ENCODE measurements at places on chromosomes 1 and 21.

DNA sequence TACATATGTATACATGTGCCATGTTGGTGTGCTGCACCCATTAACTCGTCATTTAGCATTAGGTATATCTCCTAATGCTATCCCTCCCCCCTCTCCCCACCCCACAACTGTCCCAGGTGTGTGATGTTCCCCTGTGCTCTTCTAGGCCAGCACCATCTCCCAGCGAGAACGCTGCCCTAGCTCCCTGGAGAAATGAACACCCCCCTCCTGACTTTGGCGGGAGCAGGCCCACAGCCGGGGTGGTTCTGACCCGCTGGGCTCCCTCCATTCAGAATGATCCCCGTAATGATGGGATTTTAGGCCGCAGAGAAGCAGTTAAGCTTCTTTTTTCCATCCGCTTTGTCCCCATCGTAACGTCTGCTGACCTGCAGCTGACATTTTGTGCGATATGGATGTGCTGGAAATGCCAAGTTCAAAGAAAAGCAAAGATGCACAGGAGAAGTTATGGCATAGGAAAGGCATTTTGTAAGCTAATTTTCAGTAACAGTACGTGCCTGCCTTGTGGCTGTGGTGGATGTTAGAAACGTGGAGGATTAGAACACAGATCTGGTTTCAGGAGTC is 39.3 kb downstream of the ELK4 start:
- DNase-seq: no peak

DNA sequence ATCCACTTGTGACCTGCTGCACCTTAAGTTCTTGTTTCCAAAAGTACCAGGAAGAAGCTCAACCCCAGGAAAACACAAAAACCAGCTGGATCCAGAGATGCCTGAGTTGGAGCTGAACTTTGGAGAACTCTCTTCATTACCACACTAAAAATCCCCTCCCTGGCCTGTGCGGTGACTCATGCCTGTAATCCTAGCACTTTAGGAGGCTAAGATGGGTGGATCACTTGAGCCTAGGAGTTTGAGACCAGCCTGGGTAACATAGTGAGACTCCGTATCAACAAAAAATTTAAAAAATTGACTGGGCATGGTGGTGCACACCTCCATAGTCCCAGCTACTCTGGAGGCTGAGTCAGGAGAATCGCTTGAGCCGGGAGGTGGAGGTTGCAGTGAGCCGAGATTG is 6.2 kb downstream of the MAP1LC3C start:
- no peak for DNase-seq

DNA sequence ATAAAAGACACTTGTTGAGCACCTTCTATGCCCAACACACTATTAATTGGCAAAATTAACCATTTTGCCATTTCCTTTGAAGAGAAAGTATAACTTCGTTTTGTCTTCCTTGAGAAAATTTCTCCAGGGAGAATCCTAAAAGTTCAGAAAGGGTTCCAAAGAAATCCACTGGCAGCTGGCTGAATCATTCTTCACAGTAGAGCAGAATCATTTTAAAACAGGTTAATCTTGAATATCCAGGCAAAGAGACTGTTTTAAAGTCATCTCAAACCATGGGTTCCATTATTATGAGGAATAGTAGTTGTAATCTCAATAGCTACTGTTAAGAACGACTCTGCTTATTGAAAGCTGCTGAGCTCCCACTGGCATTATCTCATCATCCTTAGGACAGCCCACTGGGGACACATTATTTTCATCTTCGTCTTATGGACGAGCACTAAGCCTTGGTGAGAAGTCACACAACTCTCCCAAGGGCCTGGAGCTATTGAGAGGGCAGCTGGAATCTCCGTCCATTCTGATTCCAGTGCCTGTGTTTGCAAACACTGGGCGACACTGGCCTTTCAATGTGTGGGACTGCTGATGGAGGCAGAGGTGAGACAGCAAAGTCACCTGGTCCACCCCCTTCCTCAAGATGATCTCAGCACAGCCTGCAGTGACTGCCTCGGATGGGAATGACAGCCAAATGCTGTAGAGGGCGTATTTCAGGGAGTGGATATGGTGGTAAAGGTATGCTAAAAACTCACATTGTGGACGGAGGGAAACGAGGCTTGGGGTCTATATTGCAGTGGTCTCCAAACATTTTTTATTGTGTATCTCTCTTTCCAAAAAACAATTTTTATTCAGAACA is 15.3 kb upstream of the PGBD5 start:
- no peak for DNase-seq

GRCh38 chr1:210489491-210489890 is 160.8 kb downstream of the HHAT start:
- no peak for DNase-seq

GRCh38 chr1:31576201-31576669 is at the start of gene TINAGL1:
TINAGL1 (plus strand) TSS chr1:31576515; CDS start chr1:31577149, 634 bp downstream.
- DNase-seq: no peak

DNA sequence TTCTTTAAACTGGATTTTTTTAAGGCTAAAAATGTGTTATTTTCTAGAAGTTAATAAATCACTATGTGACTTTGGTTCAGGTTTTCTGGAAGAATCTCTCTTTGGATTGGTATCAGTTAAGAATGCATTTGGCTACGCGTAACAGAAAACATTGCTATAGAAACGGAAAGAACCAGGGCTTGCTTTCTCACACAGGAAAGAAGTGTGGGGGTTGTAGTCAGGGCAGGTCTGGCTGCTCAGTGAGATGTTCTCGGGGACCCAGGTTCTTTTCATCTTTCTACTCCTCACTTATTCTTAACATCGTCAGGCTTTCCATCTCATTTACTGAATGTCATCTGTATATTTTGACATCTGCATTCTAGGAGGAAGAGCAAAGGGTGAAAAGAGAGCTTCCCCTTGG is 191.4 kb downstream of the ZBTB18 start:
- no peak for DNase-seq

DNA sequence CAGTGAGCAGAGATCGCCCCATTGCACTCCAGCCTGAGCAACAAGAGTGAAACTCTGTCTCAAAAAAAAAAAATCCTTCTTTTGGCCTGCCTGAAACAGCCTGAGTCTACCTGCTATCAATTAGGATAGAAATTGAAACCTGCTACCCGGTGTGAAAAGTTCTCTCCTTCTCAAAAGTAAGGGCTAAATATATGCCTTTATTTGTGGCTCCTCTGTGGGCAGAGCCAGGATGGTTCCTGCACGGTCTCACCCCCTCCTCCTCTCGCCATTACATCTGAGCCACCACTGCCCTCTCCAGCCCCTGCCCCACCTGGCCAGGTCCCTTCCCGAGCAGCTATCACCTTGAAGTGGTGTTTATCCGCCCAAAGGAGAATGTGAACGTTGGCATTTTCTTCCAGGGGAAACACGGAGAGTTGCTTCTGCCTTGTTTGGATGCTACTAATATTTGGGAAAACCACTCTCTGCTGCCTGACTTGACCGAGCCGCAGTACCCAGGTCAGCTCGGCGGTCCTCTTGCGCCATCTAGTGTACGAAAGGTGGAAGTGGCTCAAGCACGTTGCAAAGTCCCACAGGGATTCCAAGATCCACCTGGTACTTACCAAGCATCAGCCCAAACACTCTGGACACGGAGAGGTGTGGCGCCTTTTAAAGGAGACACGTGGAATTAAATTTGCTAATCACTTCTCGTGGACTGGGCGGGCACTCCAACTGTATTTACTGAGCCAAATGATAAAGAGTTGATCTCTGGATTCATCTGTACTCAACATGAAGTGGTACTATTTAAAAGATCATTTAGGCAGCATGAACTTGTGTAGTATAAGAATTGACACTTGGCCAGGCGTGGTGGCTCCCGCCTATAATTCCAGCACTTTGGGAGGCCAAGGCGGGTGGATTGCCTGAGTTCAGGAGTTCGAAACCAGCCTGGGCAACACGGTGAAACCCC is 31.9 kb downstream of the SETD4 start:
- DNase-seq: no peak

DNA sequence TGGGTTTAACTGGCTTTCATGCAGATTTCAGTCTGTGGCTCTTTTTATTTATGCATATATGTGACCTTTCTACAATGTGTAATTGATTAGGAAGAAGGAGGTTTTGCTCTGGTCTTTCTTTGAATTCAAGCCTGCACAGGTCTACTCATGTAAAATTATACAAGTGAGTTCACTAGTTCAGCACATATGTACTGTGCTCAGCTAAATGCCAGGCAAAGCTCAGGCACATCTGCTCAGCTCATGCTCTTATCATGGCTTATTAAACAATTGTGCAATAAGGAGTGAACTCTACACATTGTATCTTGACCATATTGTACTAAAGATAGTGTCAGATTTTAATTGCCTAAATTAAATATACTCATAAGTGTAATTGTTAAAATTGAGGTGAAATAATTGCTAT is 378.4 kb downstream of the ADGRL2 start:
- no peak for DNase-seq
